NCI-H526 treated with DMSO at 0.1 percent for 48 hours (cell line): ENCODE measurements at places on chromosomes 5 and 9.
A peak's percentile ranks its signal among the peaks of the same experiment; 100 is the strongest.

GRCh38 chr9:115373710-115374045, 255.7 kb upstream of the TNC start:
- DNase-seq = no peak

- DNase-seq = no peak
These were observed 17.9 kb upstream of the TNIP1 start for GRCh38 chr5:151098768-151099121.

DNA sequence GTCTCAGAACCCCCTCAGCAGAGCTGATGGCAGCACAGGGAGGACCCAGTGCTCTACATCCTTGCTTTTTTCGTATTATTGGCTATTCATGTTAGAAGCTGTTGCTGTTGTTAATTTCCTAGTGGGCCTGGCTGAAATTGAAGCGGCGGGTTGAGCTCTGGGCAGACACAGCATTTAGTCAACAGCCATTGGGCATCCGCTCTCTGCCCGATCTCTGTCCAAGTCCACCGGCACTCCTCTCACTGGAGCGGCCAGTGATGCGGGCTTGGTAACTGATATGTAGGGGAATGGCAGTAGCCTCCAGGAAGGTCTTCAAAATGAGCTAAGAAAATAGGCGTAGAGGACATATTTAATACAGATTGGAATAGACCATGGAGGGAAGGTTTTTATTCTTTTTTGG, 1.3 kb upstream of the GARNL3 start:
- no peak for DNase-seq

DNA sequence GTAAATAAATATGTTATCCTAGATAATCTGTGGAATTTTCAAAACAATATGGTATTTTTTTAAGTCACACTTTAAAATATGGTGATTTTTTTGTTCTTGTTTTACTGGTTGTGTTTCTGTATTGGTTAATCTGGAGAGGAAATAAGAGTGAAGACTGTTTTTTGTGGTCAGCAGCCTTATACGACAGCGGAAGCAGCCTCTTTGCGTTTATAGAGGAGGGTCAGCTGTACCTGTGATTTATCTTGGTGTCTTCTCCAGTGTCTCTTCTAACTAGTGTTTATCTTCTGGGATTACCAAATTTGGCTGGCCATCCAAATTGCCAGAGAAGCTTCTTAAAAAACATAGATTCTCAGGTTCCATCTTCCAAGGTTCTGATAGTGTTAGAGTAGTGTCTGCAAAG, 58.7 kb downstream of the ICE1 start:
- no peak for DNase-seq

- no peak for DNase-seq
These were observed 215.0 kb upstream of the PANK3 start for GRCh38 chr5:168793841-168794837.

DNA sequence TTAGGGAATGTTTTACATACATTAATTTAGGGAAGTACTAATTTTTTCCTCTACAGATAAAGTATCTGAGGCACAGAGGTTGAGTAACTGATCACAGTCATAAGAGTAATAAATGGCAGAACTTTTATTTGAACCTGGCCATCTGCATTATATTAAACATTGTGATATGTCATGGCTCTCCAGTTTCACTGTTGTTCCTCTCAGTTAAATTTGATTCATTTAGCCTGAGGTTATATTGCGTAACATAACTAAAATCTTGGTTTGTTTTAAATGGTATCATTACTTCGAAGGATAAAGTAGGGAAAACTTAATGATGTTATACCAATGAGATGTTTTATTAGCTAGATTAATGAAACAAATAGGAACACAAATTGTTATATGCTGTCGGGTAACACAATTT, 284.4 kb downstream of the KDM4C start:
- DNase-seq = no peak

GRCh38 chr5:19256036-19256435, 732.0 kb downstream of the CDH18 start:
- DNase-seq = no peak

DNA sequence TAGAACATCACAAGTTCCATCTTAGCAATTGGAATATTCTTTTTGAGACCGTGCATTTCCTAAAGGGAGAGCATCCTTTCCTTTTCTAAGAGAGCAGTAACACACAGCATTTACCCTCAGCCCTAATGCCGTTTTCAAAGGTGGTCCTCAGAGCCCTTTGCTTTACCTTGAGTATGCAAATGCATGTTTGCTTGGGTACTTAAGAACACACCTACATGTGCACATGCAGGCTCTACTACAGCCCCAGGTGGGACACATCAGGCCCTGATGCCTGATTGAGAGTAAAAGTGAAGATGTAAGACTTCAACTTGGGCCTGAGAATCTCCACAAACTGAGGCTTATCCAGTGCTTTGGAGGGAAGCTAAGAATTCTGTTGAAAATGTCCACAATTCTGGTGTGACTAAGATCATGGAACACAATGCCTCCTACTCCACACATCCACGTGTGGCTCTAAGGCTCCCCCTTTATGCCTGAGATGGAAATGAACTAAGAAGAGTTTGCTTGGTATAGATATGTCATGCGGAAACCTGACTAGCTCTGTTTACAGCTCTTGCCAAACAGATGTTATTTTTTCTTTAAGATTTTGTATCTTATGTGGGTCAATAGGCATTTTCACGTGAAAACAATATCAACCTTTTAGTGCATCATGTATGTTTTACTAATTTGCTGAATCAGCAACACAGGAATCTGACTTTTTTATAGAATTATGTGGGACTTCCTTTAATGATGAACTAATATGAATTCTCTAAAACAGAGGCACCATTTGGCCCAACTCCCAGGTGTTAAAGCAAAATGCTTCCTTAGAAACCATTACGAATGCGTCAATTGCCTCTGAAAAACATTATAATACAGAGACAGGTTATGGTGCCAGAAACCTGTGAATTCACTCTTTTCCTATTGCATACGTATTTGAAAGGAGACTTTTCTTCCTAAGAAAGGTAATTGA, 48.9 kb upstream of the SLC2A8 start:
- no peak for DNase-seq

DNA sequence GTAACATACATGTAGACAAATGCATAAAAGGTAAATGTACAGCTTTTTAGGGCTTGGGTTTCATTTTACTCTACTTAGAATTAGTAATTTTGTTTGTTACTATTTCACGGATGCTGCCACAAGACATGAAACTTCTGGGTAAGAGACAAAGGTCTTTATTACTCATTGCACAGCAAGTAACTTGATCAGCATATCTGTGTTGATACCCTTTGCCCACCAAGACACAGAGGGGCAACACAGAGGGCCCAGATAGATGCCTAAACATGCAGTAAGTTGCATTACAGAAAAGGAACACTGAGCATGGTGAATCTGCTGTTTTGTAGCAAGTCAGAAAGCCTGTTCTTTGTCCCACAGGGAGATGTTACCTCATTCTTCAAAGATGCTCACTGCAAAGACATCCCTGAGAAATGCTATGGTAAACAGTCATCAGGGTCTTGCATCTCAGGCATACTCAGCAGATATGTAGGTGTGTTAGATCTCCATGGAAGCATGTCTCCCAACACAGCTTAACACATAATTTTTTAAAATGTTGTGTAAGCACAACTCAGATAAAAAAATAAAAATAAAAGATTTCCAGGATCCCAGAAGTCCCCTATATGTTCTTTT, 10.3 kb downstream of the ITGA2 start:
- DNase-seq = no peak

GRCh38 chr5:94992325-94992724, 292.6 kb downstream of the MCTP1 start:
- no peak for DNase-seq

- DNase-seq = no peak
These were observed 57.7 kb downstream of the RETREG1 start for GRCh38 chr5:16558984-16559629.

- no peak for DNase-seq
These were observed 13.5 kb downstream of the CREBRF start for GRCh38 chr5:173069671-173070070.

GRCh38 chr5:127649018-127649439, at the start of gene CTXN3:
TSS of gene CTXN3 (plus strand) at chr5:127649082. CDS start at chr5:127657522, 8,440 bp downstream.
- DNase-seq = no peak

DNA sequence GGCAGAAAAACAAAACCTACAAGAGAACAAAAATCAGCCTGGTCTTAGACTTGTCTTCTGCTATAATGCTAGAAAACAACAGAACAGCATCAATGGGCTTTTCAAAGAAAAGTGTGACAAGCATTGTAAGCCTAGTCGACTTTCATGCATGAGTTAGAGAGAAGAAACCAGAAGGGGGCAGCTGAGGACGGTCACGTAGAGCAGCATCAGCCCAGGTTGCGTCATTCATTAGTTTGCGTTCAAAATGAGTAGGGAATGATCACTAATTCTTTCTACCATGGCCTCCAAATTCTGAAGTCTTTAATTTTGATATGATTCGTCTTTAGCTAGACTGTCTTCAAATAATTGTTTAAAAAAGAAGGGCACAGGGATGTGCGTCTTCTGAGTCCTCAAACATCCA, 4.7 kb upstream of the ISCA1 start:
- peak; percentile 17 for DNase-seq

- DNase-seq = no peak
These were observed 24.2 kb upstream of the MELK start for GRCh38 chr9:36548454-36548853.

- DNase-seq = peak; percentile 62
These were observed at the start of gene ENTREP1 for GRCh38 chr9:69324549-69325401. TSS of gene ENTREP1 (plus strand) at chr9:69325215. CDS start at chr9:69325310, 95 bp downstream.

- no peak for DNase-seq
These were observed 77.8 kb upstream of the OTULINL start for GRCh38 chr5:14503681-14504331.

DNA sequence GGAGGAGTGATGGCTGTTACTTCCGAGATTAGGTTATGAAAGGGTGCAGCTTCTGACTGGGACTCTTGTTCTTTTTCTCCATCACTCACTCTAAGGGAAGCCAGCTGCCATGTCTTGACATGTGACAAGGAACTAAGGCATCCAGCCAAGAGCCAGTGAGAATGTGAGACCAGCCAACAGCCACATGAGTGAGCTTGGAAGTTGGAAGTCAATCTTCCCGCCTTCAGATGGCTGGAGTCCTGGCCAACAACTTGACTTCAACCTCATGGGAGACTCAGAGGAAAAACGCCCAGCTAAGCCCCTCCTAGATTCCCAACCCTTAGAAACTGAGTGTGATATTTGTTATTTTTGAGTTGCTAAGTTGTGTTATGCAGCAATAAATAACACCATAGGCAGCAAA, 201.1 kb downstream of the SNX18 start:
- no peak for DNase-seq

- DNase-seq = peak; percentile 48
These were observed 7.7 kb downstream of the B4GALT7 start for GRCh38 chr5:177607452-177608192.

- no peak for DNase-seq
These were observed 19.6 kb upstream of the ISOC1 start for GRCh38 chr5:129074903-129075302.

- no peak for DNase-seq
These were observed 1028.0 kb downstream of the TAF11L14 start for GRCh38 chr5:18662231-18662630.

GRCh38 chr9:34369636-34370035, 7.1 kb downstream of the MYORG start:
- no peak for DNase-seq

GRCh38 chr9:100216178-100216787, 117.2 kb downstream of the INVS start:
- DNase-seq = no peak

DNA sequence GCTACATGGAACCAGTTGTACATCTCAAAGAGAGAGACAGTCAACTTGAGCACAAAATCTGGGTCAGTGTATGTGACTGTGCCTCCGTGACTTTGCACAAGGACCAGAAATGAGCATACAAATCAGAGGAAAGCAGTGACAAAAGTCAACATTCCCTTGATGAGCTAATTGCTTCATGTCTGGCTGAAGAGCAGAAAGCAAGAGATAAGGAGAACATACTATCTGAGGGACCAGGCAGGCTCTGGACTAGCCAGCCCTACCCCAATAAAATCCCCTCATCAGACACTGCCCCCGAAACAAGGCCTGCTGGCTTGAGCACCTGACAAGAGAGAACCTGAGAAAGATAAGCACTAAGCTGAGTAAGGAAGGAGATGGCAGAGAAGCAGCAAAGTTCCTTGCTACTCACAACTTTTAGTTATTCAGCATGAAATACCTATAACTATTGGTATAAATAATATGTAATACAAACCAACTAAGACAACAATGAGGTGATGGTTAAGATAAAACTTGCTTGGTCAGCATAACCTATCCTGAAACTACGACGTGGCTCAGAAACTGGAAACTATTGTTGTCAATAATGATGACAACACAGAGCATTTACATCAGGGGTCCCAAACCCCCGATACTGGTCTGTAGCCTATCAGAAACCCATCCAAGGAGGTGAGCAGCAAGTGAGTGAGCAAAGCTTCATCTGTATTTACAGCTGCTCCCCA, 9.5 kb downstream of the SIL1 start:
- no peak for DNase-seq

- no peak for DNase-seq
These were observed 19.6 kb downstream of the MRPL36 start for GRCh38 chr5:1779782-1780613.

GRCh38 chr5:124050120-124050770, 538.3 kb downstream of the CSNK1G3 start:
- DNase-seq = peak; percentile 34

DNA sequence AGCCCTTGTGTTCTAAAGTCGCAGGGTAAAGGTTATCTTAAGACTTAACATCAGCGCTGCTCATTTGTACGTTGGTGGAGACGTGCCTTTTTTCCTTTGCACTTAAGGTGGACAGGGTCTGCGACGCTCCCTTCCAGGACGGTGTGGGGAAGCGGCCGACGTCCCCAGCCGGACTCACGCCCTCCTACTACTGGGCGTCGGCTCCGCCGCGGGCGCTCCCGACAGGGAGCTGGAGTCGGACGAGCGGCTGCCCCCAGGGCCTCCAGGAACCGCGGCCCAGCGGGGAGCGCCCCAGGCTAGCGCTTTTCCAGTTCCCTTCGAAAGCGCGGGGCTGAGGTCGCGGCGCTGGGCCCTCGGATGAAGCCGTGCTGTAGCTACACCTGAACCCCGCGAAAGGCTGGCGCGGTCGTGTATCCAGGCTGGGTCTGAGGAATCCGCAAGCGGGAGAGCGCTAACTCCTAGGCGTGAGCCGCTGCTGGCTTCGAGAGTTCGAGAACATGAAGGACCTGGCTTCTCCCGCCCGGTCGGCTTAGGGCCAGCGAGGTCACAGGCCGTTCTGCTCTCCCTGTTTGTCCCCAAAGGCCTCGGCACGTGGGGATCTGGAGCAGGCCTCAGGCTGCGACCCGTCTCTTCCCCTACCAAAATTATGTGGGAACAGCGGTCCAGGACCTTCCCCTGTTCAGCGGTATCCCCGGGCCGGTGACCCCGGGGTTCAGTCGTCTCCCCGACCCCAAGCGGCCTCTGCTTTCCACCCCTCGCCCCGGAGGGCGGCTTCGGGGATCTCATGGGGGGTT, 3.8 kb upstream of the DMRT3 start:
- DNase-seq = no peak

DNA sequence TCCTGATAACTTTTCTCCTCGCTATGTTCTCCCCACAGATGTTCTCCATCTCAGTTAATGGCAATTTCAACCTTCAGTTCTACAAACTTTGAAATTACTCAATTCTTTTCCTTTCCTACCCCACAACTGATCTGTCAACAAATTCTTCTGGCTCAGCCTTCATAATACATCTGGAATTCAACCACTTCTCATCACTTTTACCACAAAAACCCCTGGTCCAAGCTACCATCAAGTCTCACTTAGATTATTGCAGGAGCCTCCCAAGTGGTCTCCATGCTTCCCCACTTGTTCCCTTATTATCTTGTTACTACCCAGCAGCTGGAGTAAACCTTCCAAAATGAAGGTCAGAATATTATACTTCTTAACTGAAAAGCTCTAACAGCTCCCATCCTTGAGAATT, 110.1 kb downstream of the FBN2 start:
- no peak for DNase-seq

- peak; percentile 21 for DNase-seq
These were observed 8.9 kb upstream of the FBXO38 start for GRCh38 chr5:148374690-148375360.
